Adipocyte (in vitro differentiated cells): ENCODE measurements at places on chromosomes 6 and 20.
A peak's percentile ranks its signal among the peaks of the same experiment; 100 is the strongest.

DNA sequence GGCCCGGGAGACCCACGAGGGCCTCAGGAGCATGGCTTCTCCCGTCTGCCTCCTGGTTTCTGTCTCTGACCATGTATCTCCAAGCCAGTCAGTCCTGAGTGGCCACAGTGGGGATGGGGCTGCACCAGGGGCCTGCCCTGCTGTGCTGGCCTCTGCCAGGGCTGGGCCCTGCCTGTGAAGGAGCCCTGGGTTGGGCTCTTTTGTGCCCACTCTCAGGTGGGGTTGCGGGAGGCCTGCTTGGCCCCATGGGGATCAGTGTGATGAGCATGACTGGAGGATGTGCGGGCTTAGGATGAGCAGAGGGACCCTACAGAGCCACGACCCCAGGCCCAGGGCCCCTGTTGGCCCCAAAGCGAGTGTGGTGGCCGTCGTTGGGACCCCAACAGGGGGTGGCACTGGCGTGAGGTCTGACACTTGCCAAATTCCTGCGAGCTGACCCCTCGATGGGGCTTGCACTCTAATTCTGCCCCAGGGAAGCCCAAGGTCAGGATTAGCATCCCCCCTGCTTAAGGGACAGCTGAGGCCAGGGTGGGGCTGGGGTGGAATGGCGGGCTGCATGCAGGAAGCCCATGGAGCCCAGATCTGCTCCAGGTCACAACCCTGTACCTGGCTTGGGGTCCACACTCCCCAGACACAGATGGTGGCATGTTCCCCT, 90.0 kb upstream of the BHLHE23 start:
- DNase-seq: no peak

DNA sequence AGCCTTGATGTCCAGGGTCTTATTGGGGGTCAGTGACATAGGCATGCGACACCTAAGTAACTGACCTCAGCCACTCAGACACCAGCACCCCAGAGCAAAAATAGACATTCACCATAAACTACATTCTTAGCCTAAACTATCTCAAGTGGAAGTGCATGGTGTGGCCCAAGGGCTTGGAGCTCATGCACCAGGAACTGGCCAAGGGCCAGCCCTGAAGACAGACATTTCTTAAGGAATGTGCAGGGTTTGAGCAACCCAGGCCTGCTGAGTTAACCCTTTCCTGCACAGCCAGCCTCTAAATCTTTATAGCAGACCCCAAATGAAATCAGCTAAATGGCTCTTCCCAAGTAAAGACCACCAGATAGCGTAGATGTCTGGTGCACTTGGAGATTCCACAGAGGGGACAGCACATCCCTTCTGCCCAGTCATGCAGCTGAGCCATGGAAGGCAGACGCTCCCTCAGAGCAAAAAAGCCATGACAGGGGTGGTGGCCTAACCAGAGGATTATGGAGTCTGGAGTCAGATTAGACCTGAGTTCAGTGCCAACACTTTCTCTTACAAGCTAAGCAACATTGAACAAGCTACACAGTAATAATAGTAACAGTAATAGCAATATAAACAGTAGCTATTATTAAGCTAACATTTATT, 222.6 kb downstream of the ZMYND8 start:
- peak; percentile 75 for DNase-seq

DNA sequence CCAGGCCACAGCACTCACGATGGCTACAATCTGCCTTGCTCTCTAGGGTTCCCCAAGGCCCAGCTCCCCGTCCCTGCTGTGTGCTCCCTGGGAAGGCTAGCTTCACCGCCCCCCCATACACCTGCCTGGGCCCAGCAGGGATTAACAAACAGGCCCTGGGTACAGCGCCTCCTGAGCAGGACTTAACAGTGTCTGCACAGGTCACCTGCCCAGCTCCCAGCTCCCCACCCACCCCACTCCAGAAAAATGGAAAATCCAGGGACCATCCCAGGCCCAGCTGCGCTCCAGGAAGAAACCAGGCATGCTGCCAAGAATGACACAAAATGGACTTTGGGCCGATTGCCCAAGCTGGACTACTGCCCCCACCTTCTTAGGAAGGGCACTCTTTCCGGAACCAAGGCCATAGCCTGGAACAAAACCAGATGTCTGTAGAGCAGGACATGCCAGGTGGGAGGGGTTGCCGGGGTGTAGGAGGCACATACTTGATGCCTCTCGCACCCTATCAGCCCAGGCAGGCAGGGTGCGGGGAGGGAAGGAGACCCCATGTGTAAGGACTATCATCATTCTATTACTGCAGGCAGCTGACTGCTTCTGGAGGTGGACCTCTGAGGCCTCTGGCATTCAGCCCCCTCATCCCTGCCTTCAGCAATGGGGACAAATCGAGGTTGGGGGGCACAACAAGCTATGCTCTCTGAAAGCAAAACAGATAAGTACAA, 104.9 kb downstream of the SNX5 start:
- DNase-seq: no peak

DNA sequence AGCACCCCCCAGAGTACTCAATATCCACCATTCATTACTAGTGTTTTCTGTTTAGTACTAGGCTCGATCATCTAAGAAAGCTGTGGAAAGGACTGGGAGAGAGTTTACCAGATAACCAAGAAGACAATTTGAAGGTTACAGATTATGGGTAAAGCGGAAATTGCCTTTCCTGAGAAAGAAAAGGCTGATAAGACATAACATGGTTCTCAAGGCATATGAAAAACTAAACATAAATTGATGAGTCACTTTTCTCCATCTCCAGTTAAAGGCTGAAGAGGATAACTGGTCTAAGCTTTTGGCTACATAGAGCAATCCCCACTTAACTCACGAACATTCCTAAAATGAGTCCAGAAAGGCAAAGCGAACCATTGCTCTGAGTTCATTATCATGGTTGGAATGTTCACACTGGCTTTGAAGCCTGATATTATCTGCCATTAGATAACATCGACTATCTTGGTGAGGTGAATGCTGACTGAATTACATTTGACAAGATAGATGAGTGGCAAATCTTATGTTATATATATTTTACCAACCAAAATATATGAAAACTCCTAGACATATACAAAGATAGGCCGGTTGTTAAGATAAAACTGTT, 65.8 kb downstream of the BTBD9 start:
- no peak for DNase-seq

GRCh38 chr6:11368760-11369159, 136.3 kb upstream of the NEDD9 start:
- no peak for DNase-seq

DNA sequence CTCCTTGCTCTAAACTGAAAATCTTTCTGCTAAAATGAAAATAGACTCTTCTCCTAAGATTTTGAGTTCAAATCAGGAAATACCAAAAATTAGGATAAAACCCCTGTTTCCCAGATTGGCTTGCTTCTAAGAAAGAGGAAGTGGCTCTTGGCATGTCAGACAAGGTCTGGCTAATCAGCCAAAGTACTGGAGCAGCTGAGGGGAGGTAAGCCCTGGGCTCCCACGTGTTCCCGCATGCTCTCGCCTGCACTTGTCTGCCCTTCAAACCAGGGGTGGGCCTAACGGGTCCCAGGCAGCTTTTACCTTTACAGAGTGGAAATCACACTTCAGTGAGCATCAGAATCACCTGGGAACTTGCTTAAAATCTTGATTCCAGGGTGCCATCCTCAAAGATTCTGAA, 43.2 kb upstream of the GABRR1 start:
- no peak for DNase-seq

DNA sequence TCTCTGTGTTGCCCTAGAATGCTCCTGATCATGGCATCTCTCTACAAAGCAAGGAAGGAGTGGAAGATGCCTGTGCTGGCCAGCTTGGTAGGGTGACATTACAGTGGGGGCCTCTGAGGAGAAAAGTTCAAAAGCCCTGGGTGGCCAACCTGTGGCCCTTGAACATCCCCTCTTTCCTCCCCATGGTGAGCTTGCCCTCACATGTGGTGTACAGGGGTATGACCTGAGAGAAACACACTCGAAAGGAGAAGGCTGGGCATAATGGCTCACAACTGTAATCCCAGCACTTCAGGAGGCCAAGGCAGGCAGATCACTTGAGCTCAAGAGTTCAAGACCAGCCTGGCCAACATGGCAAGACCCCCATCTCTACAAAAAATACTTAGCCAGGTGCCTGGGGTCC, 36.6 kb upstream of the SCAF8 start:
- no peak for DNase-seq

GRCh38 chr6:148758492-148758891, 11.7 kb downstream of the UST start:
- no peak for DNase-seq

GRCh38 chr20:44091026-44091425, 96.0 kb downstream of the JPH2 start:
- no peak for DNase-seq

GRCh38 chr20:51446656-51447055, 95.9 kb downstream of the NFATC2 start:
- peak; percentile 79 for DNase-seq

- DNase-seq: no peak
Measured at GRCh38 chr6:35248965-35249364, 10.6 kb upstream of the ZNF76 start.

DNA sequence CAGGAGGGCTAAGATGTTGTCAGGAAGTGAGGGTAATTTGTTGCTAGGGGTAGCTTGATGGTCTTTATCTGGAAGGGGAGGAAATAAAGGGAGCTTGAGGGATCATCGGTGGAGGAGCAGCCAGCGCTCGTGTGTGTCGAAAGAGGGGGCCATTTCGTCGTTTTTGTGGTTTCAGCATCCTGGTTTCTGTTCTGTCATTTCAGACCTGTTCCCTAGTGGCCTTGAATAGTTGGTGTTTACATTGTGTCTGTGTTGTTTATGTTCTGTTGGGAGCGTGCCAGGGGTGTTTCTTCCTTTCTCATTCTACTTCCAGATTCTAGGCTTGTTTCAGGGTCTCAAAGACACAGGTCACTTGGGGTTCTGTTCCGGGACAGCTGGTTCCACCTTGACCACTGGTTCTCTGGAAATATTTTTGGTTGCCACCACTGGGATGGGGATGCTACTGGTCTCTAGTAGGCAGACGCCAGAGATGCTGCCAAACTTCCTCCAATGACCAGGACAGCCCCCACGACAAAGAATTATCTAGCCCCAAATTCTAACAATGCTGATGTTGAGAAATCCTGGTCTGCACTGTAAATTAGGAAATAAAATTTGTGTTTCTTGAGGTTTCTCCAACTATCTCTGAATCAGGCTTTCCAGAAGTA, 113.9 kb upstream of the NAA20 start:
- peak; percentile 50 for DNase-seq

DNA sequence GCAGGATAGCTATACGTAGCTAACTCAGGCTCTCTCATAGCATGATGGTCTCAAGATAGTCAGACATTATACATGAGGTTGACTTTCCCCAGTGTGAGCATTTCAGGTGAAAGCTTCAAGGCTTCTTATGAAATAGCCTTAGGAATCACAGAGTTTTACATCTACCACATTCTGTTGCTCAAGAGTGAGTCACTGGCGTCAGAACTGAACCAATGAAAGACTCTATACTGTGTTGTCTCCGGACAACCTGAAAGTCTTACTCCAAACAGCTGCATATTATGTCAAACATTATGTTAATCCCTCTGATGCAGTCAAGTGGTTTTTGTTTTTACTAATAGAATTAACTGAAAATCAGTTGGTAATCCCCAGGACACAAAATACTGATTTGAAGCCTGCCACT, 79.8 kb upstream of the TRDN start:
- DNase-seq: no peak

- DNase-seq: no peak
Measured at GRCh38 chr6:128521282-128521632, 858 bp upstream of the PTPRK start.

GRCh38 chr6:40706178-40706577, 119.0 kb upstream of the LRFN2 start:
- no peak for DNase-seq

DNA sequence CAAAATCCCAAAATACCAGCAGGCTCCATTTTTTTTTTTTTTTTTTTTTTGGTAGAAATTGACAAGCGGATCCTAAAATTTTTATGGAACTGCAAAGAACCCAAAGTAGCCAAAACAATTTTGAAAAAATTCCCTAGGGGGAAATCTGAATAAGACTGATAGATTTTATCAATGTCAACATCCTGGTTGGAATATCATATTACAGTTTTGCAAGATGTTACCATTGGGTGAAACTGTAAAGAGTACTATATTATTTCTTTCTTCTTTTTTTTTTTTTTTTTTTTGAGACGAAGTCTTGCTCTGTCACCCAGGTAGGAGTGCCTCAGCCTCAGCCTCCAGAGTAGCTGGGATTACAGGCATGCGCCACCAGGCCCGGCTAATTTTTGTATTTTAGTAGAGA, 29.4 kb upstream of the BEND3 start:
- no peak for DNase-seq

GRCh38 chr6:1231941-1232340, 80.0 kb upstream of the FOXQ1 start:
- no peak for DNase-seq

GRCh38 chr20:62183426-62184142, 756 bp downstream of the MTG2 start:
- peak; percentile 49 for DNase-seq

DNA sequence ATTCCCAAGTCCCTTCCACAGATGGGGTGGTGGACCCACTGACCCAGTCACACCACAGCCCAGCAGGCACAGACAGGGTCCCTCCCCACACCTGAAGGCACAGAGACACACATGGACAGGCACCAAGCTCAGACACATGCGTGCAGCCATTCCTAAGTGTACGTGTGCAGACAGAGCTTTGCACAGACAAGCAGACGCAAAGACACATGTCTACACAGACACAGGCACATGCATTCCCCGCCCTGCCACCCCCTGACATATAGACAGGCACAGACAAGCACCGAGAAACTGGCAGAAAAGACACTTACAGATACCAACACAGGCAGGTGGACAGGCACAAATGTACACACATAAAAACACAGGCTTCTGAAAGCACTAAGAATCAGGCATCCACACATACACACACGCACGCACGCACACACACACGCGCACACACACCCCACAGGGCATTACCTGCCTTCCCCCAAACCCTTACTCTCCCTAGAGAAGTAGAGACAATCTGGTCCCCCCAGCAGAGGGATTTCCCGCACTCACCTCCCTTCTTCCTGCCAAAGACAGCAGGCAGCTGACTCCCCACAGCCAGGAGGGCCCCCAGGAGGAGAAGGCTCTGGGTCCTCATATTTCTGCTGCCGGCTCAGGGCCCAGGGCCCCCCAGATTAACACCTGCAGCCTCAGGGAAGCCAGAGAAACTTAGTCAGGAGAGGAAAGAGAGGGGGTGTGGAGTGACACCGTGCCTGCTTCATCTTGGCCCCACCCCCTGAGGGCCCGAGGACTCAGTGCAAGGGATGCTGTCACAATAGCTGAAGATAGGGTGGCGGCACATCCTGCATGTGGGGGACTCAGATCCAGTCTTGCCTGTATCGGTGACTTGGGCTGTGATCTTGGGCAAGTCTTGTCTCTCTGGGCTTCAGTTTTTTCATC, at the start of gene WFDC5:
WFDC5 (minus strand) TSS at position 710 of the 921 bp plus-strand sequence; CDS start at position 619, 91 bp downstream.
- no peak for DNase-seq

- DNase-seq: peak; percentile 79
Measured at GRCh38 chr6:15260099-15260821, 14.4 kb downstream of the JARID2 start.

DNA sequence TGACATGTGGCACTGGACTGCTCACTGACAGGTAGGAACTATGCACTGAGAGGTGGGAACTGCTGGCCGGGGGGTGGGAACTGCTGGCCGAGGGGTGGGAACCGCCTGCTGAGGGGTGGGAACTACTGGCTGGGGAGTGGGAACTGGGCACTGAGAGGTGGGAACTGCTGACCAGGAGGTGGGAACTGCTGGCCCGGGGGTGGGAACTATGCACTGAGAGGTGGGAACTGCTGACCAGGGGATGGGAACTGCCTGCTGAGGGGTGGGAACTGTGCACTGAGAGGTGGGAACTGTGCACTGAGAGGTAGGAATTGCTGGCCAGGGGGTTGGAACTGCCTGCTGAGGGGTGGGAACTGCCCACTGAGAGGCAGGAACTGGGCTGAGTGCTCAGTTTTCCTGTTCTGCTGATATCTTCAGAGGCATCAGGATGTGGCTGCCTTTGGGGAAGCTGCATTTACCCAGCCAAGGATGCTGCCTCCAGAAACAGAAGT, 90.2 kb downstream of the THBS2 start:
- DNase-seq: no peak
